ENCODE measurements at places on chromosomes 13 and 19.
A peak's percentile ranks its signal among the peaks of the same experiment; 100 is the strongest.

DNA sequence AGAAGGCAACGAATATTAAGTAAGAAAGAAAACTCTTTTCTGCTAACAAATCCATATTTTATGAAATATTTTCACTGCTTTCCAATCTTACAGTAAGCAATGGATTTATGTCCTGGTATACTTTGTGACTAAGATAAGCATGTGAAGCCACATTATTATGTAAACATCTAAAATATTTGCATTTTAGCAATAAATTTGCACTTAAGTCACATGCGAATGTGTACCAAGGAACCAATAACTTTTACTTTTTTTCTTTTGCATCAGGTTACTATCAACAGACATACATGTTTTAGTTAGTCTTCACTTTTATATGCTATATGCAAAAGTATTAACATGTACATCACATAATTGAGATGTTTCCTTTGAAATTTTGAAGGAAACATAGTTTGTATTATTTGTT lies 536.7 kb downstream of the SLITRK6 start:
- DNase-seq = no peak

DNA sequence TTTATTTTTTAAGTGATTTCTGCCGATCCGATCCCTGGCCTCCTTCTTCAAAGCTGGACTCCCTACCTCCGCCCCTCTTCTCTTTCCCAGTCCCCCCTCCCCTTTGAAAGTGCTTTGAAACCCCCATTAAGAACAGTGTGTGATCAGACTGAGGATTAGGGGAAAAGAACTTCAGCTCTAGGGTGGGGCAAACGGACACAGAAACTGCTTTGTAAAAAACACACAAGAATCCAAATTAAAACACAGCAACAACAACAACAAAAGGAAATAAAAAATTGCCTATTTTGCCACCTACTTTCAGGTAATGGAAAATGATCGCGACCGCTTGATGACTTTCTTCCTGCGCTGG lies 1.4 kb downstream of the SPRY2 start:
- DNase-seq = no peak

GRCh38 chr13:41122838-41123237 lies 9.8 kb downstream of the KBTBD6 start:
- DNase-seq = no peak

GRCh38 chr13:62432906-62433305 lies 1017.3 kb upstream of the PCDH20 start:
- no peak for DNase-seq

DNA sequence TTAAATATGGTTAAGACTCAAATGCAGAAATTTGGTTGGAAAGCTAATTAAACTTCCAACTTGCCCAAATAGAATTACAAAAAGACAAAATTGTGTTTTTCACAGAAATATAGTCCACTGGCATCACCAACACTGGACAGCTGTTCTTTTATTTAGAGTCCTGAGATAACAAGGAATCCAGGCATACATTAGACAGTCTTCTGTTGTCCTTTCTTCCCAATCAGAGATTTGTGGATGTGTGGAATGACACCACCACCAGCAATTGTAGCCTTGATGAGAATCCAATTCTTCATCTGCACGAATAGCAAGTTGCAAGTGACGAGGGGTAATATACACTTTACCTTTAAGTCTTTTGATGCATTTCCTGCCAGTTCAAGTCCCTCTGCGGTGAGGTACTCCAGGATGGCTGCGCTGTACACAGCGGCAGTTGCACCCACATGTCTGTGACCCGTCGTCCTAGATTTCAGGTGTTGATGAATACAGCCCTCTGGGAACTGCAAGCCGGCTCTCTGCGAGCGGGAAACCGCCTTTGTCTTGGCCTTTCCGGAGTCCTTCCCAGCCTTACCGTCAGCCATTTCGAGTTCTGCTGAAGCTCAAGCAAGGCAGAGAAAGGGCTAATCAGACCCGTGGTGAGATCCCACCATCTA lies 14.7 kb downstream of the UBAC2 start:
- no peak for DNase-seq

GRCh38 chr13:29849071-29849631 lies 1.3 kb downstream of the UBL3 start:
- DNase-seq = no peak

DNA sequence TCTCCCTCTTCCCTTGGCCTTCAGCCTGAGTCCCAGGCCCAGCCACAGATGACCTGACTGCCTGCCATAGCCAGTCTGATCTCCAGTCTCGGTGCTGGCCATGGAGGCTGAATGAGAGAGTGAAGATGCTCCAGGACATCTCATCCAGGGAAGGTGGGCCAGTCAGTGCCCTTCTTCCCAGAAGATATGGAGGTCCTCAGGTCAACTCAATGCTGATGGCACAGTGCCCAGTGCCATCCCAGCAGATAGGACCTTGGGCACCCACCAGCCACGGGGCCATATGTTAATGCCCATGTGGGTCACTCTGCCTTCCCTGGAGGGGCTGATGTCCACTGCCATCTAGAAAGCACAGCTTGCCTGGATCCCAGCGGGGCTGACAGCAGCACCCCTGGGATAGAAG lies 7.2 kb downstream of the VSTM2B start:
- no peak for DNase-seq

DNA sequence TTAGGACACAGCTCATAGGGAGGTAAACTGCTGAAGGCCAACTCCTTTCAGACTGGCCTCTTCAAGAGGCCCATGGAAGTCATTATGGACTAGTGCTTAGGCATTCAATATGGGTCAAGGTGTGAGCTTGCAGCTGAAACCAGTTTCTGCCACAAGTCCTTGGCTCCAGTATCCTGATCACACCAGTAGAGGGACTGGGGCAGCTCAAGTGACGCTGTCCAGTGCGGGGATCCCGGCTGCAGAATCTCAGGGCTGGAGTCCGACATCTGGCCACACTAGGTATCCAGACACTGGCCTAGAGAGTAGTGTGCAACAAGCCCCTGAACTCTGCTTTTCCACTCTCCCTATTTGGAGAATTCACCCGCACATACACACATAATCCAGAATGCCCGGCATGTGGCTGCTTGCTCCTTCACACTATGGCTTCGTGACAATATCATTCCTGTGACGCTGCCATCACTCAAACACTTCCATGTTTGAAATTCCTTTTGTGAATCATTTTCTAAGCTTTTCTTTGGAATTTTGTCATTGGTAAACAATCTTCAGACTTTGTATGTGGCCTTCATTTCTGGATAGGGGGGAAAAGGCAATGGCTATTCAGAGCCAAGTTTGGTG lies 425.1 kb downstream of the EFNB2 start:
- no peak for DNase-seq

- no peak for DNase-seq
Measured at GRCh38 chr13:74629985-74630384, 495.8 kb upstream of the KLF12 start.

- DNase-seq = peak; percentile 6
Measured at GRCh38 chr19:16660763-16661479, at the start of gene TMEM38A. TSS of gene TMEM38A (plus strand) at chr19:16661139. CDS start at chr19:16661218, 79 bp downstream.

DNA sequence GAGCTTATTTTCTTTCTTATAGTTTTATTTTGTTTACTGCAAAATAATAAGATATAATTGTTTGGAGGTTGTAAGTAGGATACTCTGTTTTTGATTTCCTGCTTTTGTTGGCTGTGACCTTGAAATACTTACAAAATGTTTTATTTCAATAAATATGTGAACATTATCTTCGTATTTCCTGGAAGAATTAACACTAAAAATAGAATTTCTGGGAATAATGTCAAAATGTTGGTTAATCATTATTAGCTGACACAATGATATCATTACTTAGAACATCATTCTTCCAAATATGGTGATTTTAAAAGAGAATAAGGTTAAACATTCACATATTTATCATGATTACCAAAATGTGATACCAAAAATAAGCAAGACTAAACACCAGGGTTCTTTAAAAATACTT lies 1148.6 kb upstream of the PRR20A start:
- no peak for DNase-seq

GRCh38 chr13:37163641-37164265 lies 58.3 kb upstream of the CSNK1A1L start:
- no peak for DNase-seq

DNA sequence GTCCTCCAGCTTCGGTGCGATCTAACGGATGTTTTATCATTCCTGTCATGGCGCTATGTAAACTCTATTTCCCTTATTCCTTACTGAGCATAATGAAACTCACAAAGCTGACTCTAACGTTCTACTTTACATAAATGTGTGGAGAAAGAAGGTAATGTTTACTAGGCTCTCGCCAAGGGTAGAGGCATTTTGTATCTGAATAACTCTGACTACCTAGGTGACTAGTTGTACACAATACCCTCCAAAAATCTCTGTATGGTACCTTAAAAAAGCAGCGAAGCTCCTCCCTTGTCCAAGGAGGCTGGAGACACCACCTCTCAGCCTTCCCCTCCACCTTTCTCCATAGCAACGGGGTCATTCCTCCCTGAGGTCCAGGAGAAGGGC lies 316 bp upstream of the ZNF530 start:
- DNase-seq = no peak

- no peak for DNase-seq
Measured at GRCh38 chr19:42091742-42092141, 15.8 kb downstream of the ZNF574 start.

DNA sequence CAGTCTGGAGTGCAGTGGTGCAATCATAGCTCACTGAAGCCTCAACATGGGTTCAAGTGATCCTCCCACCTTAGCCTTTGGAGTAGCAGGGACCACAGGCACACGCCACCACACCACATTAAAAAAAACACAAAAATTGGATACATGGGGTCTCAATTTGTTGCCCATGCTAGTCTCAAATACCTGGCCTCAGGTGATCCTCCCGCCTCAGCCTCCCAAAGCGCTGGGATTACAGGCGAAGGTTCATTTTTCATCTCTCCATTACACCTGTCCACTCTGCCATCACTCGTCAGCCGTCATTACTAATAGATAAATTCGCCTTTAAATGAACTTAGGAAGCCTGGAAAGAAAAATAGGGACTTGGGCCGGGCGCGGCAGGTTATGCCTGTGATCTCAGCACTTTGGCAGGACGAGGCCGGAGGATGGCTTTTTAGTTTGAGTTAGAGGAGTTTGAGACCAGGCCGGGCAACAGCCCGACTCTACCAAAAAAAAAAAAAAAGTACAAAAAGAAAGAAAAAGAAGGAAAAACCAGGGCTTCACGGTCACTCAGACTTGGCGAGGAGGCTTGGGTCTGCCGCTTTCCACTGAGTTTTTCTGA lies 685 bp upstream of the SUPT5H start:
- no peak for DNase-seq

DNA sequence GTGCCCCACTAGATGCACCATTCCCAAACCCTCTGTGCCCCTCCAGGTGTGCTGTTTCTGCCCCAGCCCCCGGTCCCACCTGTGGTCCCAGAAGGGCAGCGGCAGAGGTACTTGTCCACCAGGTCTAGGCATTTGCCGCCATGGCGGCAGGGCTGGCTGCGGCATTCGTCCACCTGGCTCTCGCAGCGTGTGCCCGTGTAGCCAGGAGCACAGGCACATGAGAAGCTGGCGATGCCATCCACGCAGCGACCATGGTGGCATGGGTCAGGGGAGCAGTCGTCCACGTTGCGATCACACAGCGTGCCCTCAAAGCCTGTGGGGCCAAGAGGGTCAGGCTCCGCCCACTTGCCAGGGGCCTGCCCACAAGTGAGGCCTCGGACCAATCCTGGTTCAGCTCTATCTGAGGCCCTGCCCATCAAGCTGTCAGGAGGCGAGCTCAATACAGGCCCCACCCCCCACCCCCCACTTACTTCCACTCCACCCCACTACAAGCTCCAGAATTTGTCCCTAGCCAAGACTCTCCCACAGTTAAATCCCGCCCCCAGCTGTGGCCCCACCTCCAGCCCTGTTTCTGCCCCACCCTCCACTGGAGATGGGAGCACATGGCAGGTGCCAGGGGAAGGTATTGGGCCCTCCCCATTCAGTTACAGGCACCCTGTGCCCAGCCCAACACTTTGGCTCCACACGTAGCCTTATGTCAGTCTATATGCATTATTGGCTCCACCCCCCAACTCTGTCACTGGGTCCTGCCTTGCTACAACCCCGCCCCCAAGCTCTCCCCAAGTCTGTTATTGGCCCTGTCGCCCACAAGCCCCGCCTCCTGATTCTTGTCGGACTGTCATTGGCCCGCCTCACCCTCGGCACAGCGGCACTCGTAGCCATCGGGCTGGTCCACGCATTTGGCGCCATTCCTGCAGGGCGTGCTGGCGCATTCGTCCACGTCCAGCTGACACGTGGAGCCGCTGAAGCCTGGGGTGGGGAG lies 13.5 kb downstream of the NOTCH3 start:
- no peak for DNase-seq
